ENCODE measurements at places on chromosomes 7 and 10.

GRCh38 chr7:12397671-12398070 lies 6.0 kb downstream of the VWDE start:
- no peak for DNase-seq

- no peak for DNase-seq
These were observed 125.1 kb downstream of the CDK14 start for GRCh38 chr7:90720984-90721760.

DNA sequence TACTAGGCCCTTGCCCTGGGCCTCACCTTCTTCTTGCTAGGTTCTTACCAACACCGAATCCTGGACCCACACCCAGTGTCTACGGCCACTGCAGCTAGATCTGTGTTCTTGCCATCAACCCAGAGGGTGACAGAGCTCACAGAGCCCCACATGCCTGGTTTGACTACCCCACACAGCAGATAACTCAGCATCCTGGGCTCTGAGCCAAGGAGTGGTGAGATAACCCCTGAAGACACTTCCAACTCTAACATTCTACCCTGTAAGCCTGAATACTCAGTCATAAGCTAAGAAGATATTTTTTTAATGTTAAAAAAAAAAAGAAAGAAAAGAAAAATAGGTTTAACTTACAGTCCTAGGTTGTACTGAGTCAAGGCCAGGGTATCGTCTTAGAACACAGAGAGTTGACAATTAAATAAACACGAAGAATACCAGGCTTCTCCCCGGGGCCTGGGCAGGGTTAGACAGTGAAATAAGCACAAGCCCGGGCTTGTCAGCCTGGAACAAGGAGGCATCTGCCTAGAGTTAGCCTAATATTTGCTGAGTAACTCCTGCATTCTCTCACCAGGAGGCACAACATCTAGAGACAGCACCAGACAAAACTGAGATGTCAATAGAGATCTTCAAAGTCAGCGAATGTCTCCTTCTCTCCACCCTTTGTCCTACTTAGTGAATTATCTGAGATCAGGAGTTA lies 556.5 kb upstream of the LRRN3 start:
- no peak for DNase-seq

DNA sequence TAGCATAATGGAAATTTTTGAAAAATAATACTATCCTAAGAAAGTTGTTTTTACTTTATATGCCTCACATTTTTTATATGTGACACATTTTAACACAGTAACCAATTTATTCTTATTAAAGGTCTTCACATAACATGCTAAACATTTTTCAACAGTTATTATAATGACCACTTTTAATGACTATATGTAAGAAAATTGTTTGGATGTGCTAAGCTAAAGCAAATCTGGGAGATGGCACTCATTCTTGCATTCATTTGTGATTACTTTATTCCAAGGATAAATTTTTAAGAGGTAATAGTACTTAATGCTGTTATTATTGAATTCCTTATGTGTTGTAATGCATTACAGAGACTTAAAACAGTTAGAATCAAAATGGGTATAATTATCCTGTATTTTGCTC lies 88.1 kb downstream of the ANKIB1 start:
- no peak for DNase-seq

DNA sequence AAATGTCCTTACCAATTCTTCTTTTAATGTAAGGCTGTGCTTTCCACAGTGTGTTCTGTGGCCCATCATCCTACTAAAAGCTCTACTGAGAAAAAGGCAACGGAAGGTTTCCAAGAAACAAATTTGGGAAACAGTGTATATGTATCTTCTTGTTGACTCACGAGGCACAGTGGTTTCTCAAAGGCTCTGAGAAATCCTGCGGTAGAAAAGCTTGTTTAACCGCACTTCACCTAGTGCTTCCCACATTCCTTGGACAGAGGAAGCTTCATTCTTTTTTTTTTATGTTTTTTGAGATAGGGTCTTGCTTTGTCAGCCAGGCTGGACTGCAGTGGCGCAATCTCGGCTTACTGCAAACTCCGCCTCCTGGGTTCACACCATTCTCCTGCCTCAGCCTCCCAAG lies 84.5 kb downstream of the TACC2 start:
- DNase-seq = no peak

DNA sequence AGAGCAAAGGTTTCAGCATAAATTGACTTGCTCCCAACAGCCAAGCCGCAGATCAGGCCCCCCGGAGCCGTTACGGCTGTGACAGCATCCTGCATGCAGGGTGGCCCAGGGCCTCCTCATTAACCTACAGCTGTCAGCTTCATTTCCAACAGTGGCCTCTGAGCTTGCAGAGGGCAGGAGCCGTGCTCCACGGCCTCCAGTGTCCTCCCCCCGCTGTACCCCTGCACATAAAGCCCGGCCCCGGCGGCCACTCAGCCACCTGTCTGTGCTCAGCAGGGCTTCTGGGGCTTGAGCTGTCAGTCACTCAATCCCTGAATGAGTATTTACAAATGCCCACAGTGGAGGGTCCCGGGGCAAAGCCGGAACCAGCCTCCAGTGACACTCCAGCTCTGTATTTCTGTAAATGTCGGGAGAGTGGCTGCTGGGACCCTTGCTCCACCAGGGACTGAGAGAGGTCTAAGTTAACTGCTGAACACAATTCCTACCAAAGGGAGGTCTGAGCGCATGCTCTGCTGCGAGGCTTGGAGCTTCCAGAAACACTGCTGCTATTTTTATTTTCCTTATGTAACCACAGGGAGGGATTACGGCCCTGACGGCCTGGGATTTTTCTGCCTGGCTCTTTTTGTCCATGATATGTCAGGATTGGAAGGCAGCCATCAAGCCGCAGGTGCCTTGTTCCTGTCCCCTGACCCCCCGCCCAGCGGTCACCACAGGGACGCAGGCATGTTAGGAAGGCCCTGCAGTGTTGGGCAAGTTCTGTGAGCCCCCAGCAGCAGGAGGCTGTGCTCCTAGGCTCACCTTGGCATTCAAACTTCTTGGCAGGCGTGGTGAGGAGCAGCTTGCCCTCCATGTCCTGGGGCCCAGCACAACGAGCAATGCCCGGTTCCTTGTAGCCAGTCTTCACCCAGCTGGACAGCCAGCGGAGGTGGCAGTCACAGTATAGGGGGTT lies 165.0 kb downstream of the SLIT1 start:
- no peak for DNase-seq

GRCh38 chr7:85686401-85687181 lies 499.7 kb upstream of the SEMA3D start:
- DNase-seq = no peak

DNA sequence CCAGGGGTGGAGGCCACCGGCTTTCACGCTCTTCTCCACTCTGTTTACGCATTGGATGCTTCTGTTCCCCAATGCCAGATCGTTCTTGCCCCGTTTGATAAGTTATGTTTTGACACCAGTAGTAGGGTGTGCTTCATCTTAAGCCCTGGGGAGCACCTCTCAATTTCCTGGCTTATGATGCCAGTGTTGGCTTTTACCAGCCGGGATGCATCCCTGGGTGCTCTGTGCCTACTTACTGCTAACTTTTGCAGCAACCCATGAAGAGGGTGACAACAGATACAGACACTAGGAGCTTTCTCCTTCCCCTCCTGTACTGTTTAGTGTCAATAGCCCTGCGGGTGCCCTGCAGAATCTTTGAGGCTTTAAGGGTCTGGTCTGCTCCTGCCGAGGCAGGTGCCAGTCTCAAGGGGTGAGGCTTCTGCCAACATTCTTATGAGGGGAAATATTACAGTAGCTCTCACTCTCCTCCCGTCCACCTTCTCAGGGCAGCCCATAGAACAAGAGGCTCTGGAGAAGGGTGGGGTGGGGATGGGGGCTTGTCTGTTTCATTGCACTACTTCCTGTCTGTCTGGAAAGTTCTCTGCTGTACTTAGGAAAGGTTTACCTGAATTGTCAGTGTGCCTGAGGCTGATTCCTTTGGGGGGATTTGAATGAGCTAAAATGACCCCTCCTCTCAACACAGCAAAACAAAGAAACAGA lies 23.3 kb downstream of the ADCY1 start:
- DNase-seq = no peak

GRCh38 chr7:24411226-24411625 lies 127.2 kb downstream of the NPY start:
- no peak for DNase-seq

- no peak for DNase-seq
These were observed 73.8 kb downstream of the LRGUK start for GRCh38 chr7:134200970-134201369.

DNA sequence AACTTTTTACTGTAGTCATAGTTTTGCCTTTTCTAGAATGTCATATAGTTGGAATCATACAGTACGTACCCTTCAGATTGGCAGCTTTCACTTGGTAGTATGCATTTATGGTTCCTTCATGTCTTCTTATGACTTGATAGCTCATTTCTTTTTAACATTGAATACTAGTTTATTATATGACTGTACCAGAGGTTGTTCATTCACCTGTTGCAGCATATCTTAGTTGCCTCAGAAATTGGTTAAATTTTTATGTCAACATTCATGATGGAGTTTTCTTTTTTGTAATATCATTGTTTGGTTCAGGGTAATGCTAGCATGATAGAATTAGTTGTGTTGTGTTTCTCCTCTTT lies 94.8 kb upstream of the CDK13 start:
- no peak for DNase-seq

- no peak for DNase-seq
These were observed 40.1 kb downstream of the SLC29A4 start for GRCh38 chr7:5322621-5323410.

DNA sequence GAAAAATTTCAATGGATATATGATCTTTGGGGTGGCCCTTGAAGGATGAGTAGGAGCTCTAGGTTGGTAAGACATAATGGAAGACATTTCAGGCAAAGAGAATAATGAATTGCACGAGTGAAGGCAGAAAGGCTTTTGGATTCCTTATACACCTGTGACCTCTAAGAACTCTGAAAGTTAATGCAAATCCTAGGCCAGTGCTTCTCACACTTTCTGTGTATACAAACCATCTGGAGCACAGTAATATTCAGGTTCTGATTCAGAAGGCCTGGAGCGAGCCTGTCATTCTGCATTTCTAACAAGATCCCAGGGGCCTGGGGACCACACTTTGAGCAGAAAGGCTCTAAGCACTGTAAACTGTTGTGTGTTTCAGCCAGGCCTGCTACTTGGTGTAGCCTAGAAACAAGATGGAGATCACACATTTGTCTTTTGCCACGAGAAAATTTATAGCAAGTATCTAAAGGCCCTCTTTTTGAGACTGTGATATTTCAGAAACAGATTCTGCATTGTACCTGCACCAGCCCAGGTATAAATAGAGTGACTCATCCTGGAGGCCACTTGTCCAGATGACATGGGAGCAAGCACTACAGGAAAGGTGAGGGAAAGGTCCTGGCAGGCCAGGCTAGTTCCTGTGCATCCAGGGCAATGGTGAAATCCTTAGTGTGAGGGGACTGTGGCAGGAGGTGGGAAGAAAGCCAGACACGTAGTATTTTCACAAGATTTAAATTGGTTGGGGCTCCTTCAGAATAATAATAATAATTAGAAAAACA lies 24.4 kb downstream of the MRPS33 start:
- no peak for DNase-seq

DNA sequence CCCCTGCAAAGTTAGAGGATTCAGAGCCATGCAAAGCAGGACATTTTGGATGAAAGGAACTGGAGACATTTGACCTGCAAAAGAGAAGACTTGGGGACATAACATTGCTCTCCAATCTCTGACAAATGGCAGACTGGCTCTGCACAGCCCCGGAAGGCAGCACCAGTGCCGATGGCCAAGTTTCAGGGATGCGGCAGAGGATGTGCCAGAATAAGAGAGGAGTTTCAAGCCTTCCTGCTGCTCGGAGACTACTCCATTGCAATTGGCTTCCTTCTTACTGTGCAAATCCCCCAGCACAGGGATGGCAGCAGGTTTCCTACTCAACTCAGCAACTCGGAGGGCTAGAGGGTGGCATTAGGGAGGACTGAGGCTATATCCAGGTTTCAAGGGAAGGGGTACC lies 268.8 kb upstream of the ZMIZ1 start:
- no peak for DNase-seq

GRCh38 chr7:96233084-96233483 lies 88.8 kb downstream of the SLC25A13 start:
- no peak for DNase-seq

DNA sequence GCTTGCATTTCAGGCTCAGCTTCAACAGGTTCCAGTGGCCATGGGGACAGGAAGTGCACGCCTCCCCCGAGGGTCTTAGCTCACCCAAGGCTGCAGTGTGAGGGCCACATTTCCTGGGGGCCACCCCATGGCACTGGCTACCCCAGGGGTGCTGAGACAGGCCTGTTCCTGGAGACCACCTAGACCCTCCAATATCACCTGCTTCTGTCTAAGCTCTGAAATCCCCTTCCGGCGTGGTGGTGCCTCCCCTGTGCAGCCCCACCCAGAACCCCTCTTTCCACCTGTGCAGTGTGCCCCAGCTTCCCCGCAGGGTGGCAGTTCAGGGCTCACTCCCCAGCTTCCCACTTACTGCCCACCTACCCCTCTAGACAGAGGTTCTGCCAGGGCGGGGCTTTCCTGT lies 83.1 kb downstream of the ADARB2 start:
- DNase-seq = no peak

GRCh38 chr7:155529845-155530244 lies 16.5 kb downstream of the CNPY1 start:
- no peak for DNase-seq

DNA sequence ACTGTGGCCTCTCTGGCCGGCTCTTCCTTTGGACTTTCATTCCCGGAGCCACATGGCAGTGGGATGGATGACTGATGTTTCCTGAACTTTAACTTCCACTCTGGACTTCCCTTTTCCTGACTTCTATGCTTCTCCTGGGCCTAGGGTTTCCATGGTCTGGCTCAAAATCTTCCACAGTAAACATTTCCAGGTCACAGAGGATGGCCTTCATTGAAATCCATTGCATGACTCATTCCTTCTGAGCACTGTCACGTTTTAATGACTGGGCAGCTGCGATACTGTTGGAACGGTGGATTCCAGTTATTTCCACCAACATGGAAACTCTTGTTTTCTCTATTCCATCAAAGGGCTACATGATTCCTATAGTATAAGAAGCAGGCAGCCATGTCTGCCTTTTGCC lies 24.4 kb upstream of the ZNF273 start:
- no peak for DNase-seq

DNA sequence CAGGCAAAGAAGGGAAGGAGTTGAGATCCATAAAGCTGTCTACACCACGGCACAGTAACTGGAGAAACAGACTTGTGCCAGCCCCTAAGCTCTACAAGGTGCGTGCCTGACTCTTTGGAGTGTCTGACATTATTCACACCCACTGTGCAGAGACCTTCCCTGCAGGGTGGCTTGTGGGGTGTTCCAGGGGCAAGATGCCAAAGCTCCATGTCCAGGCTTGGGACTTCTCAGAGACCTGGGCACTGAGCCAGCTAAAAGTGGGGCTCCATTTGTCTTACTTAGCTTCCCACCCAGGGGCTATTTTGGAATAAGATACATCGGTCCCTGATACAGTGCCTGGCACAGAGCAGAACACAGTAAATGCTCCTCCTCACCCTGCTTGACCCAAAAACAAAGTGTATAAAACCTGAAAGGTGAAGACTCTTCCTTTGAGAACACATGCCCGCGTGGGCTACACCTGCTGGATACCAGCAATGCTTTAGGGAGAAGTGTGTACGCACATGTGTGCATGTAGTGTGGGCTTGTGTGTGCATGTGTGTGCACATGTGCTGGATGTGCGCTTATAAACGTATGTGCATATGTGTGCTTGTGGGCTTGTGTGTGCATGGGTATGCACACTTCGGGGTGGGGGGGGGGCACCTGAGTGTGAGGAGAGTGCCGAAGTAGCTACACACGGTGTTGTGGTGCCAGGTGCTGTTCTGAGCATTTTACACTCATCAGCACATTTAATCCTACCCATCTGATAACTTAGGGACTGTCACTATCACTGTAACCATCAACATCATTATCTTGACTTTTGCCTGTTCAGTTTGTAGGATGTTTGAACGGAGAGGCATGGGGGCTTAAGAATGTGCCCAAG lies 143.0 kb downstream of the ARHGAP22 start:
- DNase-seq = no peak

GRCh38 chr7:120550494-120551048 lies 277.6 kb downstream of the KCND2 start:
- DNase-seq = no peak
